Kidney (tissue), 22 donors: ENCODE measurements at places on chromosomes 7 and 10. TPM values are rescaled to one million over a fixed set of nuclear protein-coding genes. Genes with fewer than 3 reads are reported as not detected.
A peak's percentile ranks its signal among the peaks of the same experiment; 100 is the strongest.

Gene NKX6-2
- 2.5 TPM for total RNA-seq

Gene ABCC2
- total RNA-seq = 2.3 TPM

Gene WEE2
- 0.06 TPM for total RNA-seq

- no peaks in the 10 kb centered on the region for H3K4me1 ChIP-seq
- peak; percentile 84 for DNase-seq
- no peak overlapping the region for H3K27ac ChIP-seq
Measured at GRCh38 chr10:26725837-26726727, 28.6 kb downstream of the PDSS1 start.

DNA sequence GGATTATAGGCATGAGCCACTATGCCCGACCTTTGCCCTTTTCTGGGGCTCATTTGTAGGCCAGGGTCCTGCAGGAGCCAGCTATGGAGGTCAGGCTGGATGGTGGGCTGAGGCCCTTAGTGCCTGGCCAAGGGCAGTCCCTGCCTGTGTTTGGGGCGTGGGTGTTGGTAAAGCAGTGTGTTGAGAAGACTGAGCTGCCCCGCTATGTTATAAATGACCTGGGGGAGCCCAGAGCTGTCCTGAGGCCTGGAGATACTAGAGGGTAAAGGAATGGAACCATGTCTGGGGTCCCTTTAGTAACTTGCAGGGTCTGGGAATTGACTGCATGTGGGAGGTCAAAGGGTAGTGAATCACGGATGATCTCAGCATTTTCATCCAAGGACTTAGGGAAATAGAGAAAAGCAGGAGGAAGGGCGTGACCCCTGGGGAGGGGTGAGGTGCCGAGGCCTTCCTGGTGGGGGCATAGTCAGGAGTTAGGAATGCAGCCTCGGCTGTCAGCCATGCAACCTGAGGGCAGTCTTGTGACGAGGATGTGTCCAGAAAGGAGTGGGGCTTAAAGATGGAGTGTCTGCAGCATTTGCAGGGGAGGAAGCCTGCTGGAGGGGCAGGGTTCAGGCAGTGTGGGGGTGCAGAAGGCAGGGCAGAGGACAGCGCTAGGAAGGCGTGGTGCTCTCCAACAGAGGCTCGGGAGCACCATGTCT lies 31.5 kb downstream of the TMEM248 start:
- no peaks in the 10 kb centered on the region for H3K4me1 ChIP-seq
- no peak for DNase-seq
- H3K27ac ChIP-seq = no peak overlapping the region
- H3K36me3 ChIP-seq = peaks cover 47% of the 10 kb centered on the region
- no peak overlapping the region for H3K4me3 ChIP-seq

DNA sequence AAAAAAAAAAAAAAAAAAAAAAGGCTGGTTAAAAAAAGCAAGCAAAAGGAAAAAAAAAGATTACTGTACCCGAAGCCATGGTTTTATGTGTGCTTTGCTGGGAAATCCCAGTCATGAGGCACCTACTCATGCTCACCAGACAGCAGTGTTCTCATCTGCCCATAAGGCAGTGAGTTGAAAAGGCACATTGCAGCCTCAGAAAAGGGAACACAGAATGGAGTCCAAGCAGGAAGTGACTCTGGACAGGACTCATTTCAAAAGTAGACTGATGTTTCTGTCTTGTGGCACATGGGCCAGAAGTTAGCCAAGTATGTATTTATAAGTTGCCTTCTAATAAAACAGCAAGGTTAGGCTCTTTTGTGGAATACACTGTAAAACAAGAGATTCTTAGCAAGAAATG lies 40.2 kb downstream of the PDSS1 start:
- H3K36me3 ChIP-seq = no peaks in the 10 kb centered on the region
- no peak overlapping the region for H3K4me3 ChIP-seq
- no peaks in the 10 kb centered on the region for H3K27me3 ChIP-seq
- DNase-seq = no peak
- H3K27ac ChIP-seq = no peak overlapping the region

GRCh38 chr7:74115326-74115725 lies 31.7 kb downstream of the LIMK1 start:
- no peaks in the 10 kb centered on the region for H3K27me3 ChIP-seq
- no peaks in the 10 kb centered on the region for H3K36me3 ChIP-seq
- H3K4me3 ChIP-seq = no peak overlapping the region
- no peaks in the 10 kb centered on the region for H3K4me1 ChIP-seq
- no peak for DNase-seq

GRCh38 chr7:32616625-32617024 lies 121.3 kb downstream of the AVL9 start:
- no peaks in the 10 kb centered on the region for H3K4me1 ChIP-seq
- no peak for DNase-seq
- no peak overlapping the region for H3K27ac ChIP-seq
- H3K4me3 ChIP-seq = no peak overlapping the region
- no peaks in the 10 kb centered on the region for H3K36me3 ChIP-seq

DNA sequence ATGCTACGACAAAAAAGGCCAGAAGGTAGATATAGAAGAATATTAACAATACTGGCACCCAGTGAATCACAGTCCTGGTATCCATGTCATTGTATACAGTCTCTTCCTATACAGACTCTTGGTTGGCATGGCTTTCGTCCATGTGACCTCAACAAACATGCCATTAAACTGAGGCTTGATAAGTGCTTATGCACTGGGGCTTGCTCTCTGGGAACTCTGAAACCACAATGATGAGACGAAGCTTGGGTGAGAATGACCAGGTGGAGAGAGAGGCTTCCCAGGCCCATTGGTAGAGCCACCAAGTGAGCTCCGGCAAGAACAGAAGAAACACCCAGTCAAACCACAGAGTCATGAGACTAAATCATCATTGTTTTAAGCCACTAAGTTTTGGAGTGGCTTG lies 33.2 kb downstream of the PNPLA8 start:
- peaks cover 8% of the 10 kb centered on the region for H3K36me3 ChIP-seq
- no peak for DNase-seq
- no peaks in the 10 kb centered on the region for H3K27me3 ChIP-seq
- no peak overlapping the region for H3K27ac ChIP-seq
- H3K4me3 ChIP-seq = no peak overlapping the region

GRCh38 chr7:98034081-98035035 lies 44.4 kb upstream of the OCM2 start:
- H3K27ac ChIP-seq = no peak overlapping the region
- H3K27me3 ChIP-seq = no peaks in the 10 kb centered on the region
- H3K36me3 ChIP-seq = no peaks in the 10 kb centered on the region
- H3K4me1 ChIP-seq = no peaks in the 10 kb centered on the region
